ENCODE measurements at places on chromosomes 12 and 14.

DNA sequence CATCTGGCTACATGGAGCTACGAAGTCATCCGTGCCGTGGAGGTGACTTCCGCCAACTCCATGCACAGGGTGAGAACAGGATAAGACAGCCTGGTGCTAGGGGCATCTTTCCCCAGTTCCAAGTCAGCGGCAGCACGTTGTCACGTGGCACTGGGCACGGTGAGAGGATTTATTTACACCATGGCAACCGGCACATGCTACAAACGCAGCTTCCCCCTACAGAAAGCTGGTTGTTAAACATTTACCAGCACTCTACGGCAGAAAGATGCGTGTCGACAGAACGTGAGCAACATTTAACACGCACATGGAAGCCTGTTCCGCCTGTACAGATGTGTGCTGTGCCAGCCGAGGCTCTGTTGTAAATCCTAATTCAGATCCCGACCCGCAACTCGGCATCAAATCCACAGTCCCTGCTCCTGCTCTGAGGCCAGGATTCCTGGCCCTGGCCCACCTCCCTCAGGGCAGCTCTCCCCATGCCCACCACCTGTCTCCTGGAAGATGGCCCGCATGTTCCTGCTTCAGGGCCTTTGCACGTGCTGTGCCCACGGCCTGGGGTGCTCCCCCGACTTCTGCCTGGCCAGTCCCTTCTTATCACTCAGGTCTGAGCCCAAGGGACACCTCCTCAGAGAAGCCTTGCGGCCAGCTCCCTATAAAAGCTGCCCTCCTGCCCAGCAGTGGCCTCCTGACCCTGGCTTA is 114.1 kb downstream of the RFLNA start:
- no peak for DNase-seq

DNA sequence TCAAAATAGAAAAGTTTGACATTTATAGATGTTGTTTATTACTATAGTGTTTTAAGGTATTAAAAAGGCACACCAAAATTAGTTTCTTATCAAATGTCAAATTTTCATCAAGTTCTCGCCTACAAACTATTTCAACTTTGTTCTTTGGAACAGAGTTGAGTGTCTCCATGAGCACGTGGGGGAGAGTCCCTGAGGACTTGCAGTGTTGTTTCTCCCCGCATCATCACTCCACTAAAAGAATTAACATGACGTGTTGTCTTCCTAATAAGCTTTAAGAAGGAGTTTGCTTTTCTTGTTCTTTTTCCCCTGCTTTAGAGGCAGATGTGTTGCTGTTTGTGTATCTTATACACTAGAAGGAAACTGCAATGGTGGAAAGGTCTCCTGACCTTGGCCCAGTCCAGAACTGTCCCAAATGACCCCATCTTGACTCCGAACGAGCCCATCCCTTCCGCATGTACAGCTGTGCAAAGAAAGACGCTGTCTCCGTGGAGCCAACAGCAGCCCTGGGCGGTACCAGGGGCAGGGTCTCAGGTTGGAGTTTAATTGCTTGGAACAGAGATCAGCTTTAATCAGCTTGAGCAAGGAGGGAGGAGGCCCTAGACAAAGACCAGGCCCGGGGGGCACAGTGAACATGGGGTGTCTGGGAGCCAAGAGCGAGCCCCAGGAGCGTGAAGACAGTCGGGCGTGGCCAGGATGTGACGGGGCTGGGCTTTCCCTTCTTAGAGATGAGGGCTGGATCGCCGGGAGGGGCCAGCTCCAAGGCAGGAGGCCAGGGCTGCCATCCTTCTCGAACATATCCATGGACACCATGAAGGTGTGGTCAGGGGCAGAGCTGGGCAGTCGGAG is 215.4 kb upstream of the RTL1 start:
- no peak for DNase-seq

DNA sequence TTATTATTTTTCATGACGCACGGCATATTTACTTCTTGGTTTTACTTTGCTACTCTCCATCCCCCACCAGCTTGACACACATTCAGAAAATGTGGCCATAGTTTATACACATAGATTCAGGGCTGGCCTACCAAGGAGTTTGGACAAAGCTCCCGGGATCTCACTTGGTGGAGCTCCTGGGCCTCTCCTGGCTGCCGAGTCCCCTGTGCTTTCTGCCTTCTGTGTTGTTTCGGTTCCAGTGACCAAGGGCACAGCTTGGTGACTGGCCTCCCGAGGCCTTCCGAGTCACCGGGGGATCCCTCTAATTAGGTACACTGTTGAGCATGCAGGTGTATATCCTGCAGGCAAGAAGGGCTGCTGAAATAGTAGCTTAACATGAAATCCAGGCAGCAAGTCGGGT is 63.5 kb downstream of the RGS6 start:
- no peak for DNase-seq

GRCh38 chr14:23660290-23661226 is 24.4 kb downstream of the DHRS2 start:
- no peak for DNase-seq
